ENCODE measurements at places on chromosomes 3 and 15.
A peak's percentile ranks its signal among the peaks of the same experiment; 100 is the strongest.

DNA sequence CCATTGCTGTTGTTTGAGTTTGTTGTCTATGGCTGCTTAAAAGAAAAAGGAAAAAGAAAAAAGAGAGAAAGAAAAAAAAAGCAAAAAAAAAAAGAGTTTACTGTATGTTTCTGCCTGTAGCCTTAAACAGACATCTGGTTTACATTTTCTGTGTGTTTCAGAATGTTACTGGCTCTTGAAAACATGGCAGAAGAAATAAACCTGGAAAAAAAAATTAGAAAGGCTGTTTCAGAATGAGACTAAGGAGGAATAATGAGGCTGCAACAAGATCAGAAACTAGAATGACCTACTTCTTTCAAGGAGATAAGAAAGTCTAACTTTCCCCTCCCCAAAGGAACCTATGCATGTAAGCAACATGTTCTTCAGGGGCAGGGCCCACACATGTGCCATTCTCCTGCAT lies 292.1 kb downstream of the DIPK2A start:
- DNase-seq: no peak

DNA sequence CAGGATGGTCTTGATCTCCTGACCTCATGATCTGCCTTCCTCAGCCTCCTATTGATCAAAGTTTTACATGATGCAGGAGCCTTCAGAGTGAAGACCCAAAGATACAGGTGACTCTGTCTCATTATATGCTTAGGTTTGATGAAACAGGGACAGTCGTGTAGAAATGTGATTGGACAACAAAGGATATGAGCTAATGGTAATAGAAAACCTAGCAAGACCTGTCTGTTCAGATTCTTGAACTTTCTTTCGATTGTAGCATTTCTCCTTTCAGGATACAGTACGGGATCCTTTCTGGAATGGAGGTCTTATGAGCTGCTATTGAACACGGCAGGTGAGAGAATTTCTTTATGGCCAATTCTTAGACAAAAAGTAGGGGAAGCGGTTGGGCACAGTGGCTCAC lies at the start of gene ACKR2:
Gene ACKR2 (plus strand): TSS at position 244 of the 400 bp plus-strand sequence. CDS start 55,058 bp downstream, outside the sequence.
- no peak for DNase-seq

- DNase-seq: no peak
Observed at GRCh38 chr3:182007441-182007840, 295.7 kb downstream of the SOX2 start.

DNA sequence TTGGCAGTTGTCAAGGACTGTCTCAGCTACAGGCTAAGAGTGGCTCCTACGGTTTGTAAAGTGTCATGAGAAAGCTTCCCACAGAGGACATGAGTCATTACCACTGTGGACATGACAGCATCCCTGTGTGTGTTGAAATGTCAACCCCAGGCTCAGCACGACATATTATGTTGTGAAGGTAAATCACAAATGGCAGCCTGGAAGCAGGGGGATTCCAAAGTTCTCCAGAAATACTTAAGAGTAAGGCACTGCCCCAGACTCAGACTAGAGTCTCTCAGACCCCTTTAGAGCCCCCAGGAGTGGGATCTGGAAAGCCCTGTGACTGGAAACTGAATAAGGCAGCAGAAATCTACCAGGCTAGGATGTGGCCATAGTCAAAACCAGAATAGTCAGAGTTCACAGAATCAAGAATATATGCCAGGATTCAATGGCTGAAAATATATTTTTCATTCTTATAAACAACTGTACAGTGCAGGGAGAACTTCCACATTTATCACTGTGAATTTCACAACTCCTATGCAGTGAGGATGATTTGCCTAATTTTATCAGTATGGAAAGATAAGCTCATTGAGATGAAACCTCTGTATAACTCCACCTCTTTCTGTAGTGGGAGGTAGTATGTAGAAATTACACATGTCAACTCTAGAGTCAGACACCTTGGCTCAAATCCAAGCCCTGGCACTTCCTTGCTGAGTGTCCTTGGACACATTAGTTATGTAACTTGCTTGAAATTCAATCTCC lies 237.1 kb upstream of the CFAP20DC start:
- peak; percentile 10 for DNase-seq

DNA sequence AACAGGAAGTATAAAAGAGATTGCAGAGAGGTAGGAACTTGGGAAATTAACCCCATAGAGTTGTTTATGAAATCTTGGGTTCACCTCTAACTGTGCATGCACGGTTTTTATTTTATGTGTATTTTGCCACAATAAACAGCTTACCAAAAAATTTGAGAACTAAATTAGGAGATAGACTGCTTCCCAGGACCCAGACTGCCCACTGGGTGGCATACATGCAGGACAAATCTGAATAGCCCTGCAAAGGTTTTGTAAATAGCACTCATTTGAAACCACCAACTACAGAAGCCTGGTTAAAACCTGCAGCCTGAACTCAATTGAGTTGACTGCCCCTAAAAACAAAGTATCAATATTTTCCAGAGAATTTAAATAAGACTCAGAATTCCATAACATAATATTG lies 96.4 kb upstream of the SLCO2A1 start:
- no peak for DNase-seq

All from stimulated activated CD8-positive, alpha-beta memory T cell treated with anti-CD3 and anti-CD28 coated beads, Interleukin-2, amount 100 ng/mL, for 48 hours (primary cell).